WERI-Rb-1 (cell line): ENCODE measurements at places on chromosomes 2 and 18.
A peak's percentile ranks its signal among the peaks of the same experiment; 100 is the strongest.

- no peak for DNase-seq
These were observed 272.1 kb upstream of the VWC2L start for GRCh38 chr2:214138779-214139178.

DNA sequence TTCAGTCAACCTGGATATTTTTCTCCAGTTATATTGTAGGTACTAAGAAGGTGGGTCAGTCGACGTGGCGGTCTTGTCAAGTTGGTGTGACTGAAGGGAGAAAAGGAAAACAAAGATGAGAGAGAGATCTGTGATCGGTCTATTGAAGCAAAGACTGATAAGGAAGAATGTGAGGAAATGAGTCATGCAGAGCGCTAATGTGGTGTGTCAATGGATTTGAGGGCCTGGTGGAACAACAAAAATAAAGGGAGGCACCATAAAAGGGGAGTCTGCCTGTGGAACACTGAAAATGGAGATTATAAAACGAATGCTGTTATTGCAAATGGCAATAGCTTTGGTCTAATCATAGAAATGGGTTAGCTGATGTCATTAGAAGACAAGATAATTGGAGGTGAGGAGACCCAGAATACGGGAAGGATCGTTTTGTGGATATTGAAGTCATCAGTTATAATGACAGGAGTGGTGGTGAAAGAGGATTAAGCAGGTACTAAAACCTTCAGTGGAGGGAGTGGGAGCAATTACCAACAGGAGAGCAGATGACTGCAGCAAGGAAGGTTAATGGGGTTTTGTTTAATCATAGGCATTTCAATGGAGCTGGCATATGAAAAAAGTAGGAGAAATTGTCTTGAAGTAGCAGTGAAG is 599.1 kb upstream of the FSHR start:
- peak; percentile 59 for DNase-seq

DNA sequence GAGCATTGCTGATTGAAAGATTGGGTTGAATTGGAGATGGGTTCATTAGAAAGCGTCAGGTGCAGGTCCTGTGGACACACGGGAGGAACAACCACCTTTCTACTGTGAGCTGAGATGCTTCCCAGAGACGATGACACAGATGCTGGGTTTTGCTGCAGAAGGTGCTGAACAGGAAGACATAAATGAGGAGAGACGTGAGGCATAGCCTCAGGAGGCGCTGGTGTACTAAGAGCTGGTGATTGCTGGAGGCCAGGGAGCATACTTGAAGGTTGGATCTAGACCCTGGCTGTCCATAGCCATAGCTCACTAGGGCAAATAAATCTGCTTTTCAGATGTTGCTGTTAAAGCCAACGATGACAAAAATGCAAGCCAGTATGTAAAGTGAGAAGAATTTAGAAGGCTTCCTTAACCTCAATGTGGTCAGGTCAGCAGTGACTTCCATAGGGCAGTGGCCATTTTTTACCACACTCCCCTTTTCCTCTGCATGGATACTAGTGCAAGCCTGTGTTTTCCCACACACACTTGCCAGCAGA is 153.7 kb downstream of the SOX11 start:
- no peak for DNase-seq

- DNase-seq = no peak
These were observed 96.0 kb upstream of the FHL2 start for GRCh38 chr2:105494683-105495425.

GRCh38 chr2:223720367-223720766 is 117.0 kb downstream of the AP1S3 start:
- DNase-seq = no peak

DNA sequence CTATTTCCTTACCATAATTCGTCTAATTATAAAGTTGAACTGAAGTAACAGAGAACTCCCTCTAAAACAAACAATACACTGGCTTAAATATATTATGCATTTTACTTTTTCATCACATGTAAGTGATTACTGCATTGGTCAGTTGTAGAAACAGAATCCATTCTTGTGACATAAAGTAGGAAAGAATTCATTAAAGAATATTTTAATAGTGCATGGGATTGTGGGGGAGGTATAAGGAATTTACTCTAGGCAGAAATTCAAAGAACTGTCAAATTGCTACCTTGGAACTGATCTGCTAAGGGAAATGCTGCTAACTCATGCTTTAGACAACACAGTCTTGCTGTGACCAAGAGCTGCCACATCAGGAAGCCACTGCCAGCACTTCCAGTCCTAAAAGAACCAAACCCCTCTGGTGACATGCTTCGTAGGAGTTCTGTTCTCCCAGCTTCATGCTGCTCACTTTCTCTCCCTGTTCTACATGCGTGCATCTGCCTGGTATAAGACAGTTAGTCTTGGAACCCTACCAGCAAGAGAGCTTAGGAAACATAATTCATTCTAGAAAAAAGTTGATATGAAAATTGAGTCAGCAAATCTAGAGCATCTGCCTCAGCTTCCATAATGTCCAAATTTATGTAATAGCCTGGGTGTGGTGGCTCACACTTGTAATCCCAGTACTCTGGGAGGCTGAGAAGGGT is 1137.6 kb upstream of the NXPH2 start:
- DNase-seq = no peak

DNA sequence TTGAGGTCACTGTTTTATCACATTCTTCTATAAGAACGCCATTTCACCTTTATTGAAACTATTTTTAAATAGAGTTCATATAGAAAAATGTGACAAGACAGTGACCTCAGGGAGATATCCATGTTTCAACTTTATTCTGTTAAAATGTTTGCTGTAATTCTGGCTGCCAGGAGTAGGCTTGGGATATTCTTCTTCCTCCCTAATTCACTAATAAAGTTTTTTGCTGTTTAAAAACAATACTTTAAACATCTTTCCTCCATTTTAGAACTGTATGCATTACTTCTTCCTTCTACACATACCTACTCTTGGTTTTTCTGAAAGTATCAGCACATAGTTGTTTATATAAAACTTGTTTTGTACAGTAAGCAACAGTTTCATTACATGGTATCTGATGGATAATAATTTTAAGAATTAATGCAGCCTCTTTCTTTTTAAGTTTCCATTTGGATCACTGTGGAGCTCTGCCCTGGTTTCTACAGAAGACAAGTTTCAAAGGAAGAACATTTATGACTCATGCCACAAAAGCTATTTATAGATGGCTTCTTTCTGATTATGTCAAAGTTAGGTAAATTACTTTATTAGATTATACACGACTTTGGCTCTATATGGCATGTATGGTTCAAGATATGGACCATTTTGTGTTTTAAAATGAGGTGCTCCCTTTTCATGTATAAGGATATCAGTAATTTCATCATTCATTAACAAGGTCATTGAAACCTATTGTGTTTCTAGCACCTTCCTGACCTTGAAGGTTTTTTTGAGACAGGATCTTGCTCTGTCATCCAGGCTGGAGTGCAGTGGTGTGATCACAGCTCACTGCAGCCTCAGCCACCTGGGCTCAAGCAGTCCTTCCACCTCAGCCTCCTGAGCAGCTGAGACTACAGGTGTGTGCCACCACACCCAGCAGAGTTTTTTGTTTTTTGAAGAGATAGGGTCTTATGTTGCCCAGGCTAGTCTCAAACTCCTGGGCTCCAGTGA is 7.2 kb downstream of the CPSF3 start:
- DNase-seq = no peak

- no peak for DNase-seq
These were observed 42.1 kb downstream of the CRACDL start for GRCh38 chr2:98893911-98894321.

- DNase-seq = no peak
These were observed 79.1 kb downstream of the MOGAT1 start for GRCh38 chr2:222750533-222750932.

DNA sequence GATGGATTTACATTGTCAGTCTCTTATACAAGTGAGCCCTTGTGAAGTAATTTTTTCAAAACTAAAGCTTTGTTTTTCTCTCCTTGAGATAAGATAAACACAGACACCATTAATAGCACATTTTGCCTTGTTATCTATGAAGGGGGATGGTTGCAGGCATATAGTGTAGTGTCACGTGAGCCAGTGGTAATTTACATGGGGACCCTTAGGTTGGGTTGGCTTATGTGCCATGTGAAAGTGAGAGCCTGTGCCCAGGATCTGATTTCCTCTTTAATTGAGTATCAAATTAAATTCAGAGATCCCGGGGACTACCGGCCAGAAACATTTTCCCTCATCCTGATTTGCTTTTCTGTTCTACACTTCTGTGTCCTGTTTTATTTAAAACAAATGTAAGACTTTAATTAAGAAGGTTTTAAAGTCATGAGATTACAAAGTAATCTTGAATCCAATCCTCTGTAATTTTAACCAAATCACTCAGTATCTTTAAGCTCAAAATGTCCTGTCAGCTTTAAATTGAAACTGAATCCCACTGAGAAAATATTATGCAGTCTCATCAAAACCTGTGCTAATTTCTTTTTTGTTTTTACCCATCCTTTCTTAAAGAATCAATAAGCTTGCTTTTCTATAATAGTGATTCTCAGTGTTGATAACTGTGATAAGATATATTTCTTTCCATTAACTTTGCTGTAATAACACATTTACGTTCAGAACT is 63.8 kb downstream of the PTPRM start:
- DNase-seq = no peak

- DNase-seq = no peak
These were observed 136.6 kb upstream of the ALKAL2 start for GRCh38 chr2:424306-425171.

- peak; percentile 83 for DNase-seq
These were observed 93.6 kb downstream of the ZAP70 start for GRCh38 chr2:97806738-97807618.

DNA sequence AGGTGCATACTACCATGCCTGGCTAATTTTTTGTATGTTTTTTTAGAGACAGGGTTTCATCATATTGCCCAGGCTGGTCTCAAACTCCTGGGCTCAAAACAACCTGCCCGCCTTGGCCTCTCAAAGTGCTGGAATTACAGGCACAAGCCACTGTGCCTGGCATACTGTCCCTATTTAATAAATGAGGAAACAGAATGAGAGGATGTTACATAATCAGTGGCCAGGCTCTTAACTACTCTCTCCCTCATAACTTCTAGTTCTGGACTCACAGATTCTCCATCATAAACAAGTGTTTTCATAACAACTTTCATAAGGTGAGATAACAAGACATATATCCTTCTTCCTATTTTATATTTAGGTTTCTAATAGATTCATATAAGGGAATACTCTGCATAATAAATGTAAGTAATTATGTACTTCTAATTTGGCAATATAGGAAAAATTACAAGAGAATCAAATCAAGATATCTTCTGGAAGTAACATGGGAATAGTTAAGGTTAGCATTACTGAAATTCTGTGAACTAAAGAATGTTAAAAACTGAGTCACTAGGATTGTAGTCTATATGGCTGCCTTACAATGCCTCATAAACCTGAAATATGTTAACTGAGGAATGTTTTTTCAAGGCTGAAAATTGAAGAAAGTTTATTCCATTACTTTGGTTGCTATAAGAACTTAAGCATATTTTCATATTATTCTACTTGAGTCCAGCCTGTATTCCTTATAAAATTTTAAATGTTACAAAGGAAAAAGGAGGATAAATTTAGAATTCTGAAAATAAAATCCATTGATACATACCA is 71.3 kb downstream of the SLC25A12 start:
- no peak for DNase-seq

DNA sequence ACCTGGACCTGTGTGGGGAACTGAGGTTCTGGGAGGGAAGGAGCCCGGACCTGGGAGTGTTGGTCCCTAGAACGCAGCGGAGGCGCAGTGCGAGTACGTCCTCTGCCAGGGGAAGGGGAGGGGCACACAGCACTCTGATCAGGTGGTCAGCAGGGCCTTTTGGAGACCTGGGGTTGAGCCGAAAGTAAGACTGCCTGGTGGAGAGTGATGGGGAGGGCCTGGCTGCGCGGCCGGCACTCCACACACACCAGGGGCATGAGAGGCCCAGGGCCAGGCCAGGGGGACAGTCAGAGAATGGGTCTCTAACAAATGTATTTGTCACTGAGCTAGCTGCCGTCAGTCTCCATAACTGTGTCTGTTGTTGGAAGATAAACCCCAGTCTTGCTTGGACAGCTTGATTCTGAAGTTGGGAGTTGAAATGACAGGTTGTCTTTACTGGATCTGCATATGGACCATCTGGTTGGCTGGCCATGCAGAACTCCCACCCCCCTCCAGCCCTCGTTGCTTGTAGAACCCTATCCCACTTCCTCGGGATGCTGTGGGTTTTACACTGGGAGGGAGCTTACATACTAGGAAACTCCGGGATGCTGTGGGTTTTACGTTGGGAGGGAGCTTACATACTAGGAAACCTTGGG is 75.4 kb upstream of the NFATC1 start:
- DNase-seq = no peak

- no peak for DNase-seq
These were observed 136.1 kb upstream of the PID1 start for GRCh38 chr2:229407170-229407569.

GRCh38 chr2:73910873-73911547 is 15.7 kb upstream of the DGUOK start:
- DNase-seq = no peak

GRCh38 chr2:54644236-54644635 is 79.2 kb upstream of the EML6 start:
- DNase-seq = no peak

- DNase-seq = no peak
These were observed 420.9 kb downstream of the TGIF1 start for GRCh38 chr18:3870914-3871313.

DNA sequence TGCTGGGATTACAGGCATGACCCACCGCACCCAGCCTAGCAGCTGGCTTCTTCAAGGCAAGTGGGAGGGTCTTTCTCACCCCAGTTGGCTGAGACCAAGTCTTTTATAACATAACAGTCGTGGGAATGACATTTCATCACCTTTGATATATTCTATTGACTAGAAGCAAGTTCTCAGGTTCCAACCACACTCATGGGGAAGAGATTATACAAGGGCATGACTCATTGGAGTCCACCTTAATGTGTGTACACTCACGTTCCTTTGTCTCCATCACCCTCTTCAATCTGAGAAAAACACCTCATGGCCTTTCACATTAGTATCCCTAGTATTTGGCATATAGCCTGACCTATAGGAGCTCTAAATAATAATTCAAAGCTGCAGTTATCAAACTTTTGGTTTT is 2.8 kb upstream of the BBS5 start:
- no peak for DNase-seq

- no peak for DNase-seq
These were observed 149.2 kb downstream of the ARHGAP28 start for GRCh38 chr18:6878556-6879297.

- DNase-seq = no peak
These were observed 16.0 kb downstream of the NEB start for GRCh38 chr2:151718247-151718646.

- no peak for DNase-seq
These were observed 86.1 kb downstream of the LPIN1 start for GRCh38 chr2:11832531-11832930.
